ENCODE measurements at places on chromosomes 16 and 17. TPM values are rescaled to one million over a fixed set of nuclear protein-coding genes. Genes with fewer than 3 reads are reported as not detected.
A peak's percentile ranks its signal among the peaks of the same experiment; 100 is the strongest.

- peak; percentile 61 for DNase-seq
Measured at GRCh38 chr17:81665205-81666091, 957 bp downstream of the OXLD1 start.

DNA sequence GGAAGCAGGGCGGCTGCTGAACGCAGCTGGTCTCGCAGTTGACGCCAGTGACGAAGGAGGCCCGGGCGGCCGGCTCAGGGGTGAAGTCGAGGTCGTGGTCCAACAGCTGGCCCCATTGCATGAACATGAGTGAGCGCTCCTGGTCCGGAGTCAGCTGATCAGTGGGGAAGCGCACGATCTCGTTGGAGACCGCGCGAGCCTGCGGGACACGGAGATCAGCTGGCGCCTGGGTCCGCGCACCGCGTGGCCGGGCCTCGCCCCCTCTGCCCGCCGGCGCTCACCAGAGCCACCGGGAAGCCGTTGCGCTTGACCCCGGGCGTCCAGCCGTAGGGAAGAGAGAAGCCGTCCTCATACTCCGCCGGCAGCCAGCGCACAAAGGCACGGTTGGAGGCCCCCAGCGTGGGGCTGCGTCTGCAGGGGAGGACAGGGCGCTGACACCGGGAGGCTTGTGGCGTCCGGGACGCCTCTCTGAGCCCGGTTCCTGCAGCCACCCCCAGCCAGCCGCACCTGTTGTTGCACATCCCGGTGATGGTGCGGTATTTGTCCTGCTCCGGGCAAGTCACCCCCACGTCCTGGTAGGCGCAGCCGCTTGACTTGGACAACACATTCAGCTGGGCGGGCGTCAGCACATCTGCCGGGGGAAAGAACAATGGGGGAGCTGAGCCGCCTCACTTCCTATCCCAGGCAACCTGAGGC lies 1.6 kb downstream of the MPO start:
- DNase-seq, result no peak

GRCh38 chr16:89320782-89321501 lies 103.4 kb downstream of the ZNF778 start:
- DNase-seq, result no peak

GRCh38 chr17:19796457-19796856 lies 48.4 kb upstream of the ALDH3A1 start:
- peak; percentile 8 for DNase-seq

GRCh38 chr17:56325313-56326000 lies 172.2 kb downstream of the ANKFN1 start:
- no peak for DNase-seq

The CLEC19A gene
- not detected for total RNA-seq

The PPL gene
- not detected for total RNA-seq

- no peak for DNase-seq
Measured at GRCh38 chr16:62035115-62036092, 834 bp downstream of the CDH8 start.

The NHLRC4 gene
- 2.5 TPM for total RNA-seq

- DNase-seq, result no peak
Measured at GRCh38 chr17:22270381-22270780, 578.1 kb downstream of the KCNJ18 start.

DNA sequence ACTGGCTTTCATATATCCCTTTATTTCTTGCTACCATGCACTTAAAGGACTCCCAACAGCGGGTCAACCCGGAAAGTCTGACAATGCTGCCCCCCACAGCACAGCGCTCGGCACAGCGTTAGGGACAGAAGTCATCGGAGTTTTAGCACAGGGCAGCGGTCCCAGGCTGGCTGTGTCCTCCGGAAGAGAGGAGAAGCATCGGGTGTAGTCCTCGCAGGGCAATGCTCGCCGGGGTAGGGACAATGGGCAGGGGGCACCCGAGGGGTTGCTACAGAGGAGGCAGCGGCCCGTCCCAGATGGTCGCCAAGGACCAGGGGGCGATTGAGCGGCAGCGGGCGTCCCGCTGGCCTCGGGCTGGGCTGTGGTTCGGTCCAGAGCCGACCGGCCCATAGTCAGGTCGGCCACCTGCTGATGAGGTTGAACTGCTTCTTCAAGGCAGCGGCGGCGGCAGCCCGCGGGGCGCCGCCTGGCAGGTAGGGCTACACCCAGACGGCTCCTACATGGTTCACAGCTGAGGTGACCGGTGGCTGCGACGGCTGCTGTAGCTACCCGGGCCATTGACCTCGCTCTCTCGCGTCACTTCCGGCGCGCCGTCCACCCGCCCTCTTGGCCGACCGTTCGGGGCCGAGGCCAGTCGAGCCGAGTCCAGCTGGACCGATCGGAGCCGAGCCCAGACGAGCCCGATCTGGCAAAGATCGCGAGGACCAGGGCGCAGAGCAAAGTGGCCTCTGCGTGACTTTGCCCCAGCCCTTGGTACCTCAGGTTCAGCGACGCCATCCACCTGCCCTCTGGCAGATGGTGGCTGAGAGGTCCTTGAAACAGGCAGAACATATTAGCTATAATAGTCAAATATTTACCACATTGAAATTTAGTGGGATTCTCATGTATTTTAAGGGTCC lies 4.7 kb upstream of the LCMT1 start:
- DNase-seq, result no peak

The SLFN14 gene
- total RNA-seq, result not detected

DNA sequence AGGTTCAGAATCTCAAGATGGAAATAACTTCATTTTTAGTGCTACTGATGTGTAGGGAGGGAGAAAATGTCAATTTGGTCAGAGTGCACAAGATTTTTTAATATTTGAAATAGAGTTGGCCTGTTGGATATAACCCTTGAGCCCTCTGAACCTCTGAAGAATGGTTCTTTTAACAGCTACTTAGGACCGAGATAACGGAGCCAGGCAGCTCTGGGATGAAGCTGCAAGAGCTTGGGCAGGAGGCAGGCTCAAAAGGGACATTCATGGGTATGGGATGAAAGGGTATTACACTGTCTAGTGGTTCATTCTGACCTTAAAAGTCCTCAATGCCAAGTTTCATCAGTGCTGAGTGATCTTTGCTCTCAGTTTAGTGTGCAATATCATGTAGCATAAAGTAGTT lies 111.4 kb upstream of the CPHXL start:
- DNase-seq, result no peak

GRCh38 chr16:52561910-52562741 lies 15.2 kb upstream of the TOX3 start:
- DNase-seq, result no peak

DNA sequence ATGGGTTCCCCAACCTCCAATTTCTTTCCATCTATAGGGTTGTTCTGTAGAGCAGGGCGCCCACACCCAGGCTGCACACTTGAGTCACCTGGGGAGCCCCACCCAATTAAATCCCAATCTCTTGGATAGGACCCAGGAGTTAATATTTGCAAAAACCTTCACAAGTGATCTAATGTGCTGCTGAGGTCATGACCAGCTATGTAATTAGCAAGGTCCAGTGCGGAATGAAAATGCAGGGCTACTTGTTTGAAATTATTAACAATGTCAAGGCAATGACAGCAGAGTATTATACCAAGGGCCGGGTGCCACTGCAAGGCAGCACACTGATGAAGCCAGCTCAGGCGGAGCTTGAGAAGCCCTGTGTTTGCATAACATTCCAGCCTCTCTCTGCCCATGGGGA lies 302.7 kb downstream of the MAF start:
- DNase-seq, result no peak

The DNAI2 gene
- not detected for total RNA-seq
